ENCODE measurements at places on chromosomes 6 and 20. TPM values are rescaled to one million over a fixed set of nuclear protein-coding genes. Genes with fewer than 3 reads are reported as not detected.
A peak's percentile ranks its signal among the peaks of the same experiment; 100 is the strongest.

NKX2-2 gene
- total RNA-seq = not detected

FOXA2 gene
- not detected for total RNA-seq

CST2 gene
- not detected for total RNA-seq

FAM83B gene
- not detected for total RNA-seq

MRPS10 gene
- total RNA-seq = 36.7 TPM

HLA-F gene
- 172 TPM for total RNA-seq

COL20A1 gene
- total RNA-seq = 0.04 TPM

GJA10 gene
- total RNA-seq = not detected

KIFC1 gene
- total RNA-seq = 96.0 TPM

ECT2L gene
- not detected for total RNA-seq

MAS1 gene
- total RNA-seq = not detected

DNA sequence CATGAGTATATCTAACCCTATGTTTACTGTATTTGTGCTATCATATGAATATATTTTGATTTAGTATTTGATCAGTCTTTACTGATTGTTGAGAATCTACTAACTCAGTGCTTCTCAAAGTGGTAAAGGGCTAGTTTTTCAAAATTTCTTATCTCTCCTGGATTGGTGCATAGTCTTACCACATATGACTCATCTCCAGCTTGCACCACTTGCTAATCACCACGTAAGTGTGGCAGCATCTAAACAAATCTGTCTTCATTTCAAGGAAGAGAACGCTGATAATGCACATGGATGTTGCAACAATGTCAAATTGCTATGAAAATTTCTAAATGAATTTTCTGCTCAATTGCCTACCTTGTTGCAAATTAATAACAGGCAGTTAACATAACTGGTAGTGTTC is 299.5 kb downstream of the PAX1 start:
- H3K27me3 ChIP-seq = no peaks in the 10 kb centered on the region
- H3K36me3 ChIP-seq = no peaks in the 10 kb centered on the region
- DNase-seq = no peak
- no peaks in the 10 kb centered on the region for H3K4me1 ChIP-seq
- H3K27ac ChIP-seq = no peak overlapping the region

DNA sequence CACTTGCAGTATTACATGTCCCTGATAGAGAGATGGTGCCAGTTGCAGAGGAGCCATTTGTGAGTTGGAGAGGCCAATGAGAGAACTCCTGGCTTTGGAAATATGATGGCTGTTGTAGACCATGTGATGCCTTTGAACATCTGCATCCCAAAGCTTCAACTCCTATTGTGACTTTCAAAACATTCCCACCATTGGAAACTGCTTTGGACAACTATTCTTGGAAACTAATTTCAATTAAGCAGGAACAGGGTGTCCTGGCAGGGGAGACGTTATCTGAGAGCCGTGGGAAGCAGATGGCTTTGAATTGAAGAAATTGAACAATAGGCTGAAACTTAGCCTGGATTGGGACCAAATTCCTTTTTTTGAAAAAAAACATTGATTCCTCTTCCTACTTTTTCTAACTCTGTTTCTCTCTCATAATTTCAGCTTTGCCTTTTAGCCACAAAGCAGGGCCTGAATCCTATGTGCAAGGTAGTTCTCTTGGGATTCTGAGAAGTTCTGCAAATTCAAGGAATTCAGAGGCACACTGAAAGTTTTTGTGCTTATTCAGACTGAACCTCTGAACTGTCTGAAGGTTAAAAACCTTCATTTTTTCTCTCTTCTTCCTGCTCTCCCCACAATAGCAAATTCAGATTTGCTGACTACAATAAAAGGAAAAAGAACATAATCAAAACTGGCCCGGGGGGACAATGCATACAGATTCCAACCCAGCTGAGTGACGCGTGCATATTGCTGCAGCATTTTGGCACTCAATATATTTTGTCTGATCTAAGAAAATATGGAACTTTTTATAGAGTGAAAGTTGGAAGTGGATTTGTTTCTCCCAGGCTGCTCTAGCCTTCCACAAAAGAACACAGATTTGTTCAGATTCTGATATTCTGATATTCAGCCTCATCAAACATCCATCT is 720.4 kb upstream of the CHD6 start:
- H3K27ac ChIP-seq = no peak overlapping the region
- no peaks in the 10 kb centered on the region for H3K4me1 ChIP-seq
- H3K27me3 ChIP-seq = no peaks in the 10 kb centered on the region
- no peak for DNase-seq
- H3K4me3 ChIP-seq = no peak overlapping the region
- H3K36me3 ChIP-seq = no peaks in the 10 kb centered on the region

DNA sequence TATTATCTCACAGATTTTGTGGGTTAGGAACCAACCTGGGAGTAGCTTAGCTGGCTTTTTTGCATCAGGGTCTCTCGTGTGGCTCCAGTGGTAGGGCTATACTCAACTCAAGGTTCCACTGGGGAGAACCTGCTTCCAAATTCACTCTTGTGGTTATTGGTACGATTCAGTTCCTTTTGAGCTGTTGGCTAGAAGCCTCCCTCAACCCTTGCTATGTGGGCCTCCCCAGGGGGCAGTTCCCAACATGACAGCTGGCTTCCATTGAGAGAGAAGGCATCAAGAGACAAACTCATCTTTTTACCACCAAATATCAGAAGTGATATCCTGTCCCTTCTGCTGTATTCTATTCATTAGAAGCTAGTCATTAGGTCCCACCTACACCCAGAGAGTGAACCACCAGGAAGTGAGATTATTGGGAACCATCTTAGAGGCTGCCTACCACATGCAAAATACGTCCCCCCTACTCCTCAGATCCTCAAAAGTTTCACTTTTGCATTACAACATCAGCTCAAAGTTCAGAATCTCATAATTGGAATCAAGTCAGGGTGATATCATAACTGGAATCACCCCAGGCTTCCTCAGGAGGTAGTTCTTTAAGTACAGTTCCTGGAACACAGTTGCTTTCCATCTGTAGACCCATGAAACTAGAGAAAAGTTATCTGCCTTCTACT is 30.9 kb downstream of the MKKS start:
- peaks cover 2% of the 10 kb centered on the region for H3K36me3 ChIP-seq
- no peaks in the 10 kb centered on the region for H3K27me3 ChIP-seq
- no peak overlapping the region for H3K27ac ChIP-seq
- no peak for DNase-seq
- peaks cover 5% of the 10 kb centered on the region for H3K4me1 ChIP-seq
- H3K4me3 ChIP-seq = no peak overlapping the region

DNA sequence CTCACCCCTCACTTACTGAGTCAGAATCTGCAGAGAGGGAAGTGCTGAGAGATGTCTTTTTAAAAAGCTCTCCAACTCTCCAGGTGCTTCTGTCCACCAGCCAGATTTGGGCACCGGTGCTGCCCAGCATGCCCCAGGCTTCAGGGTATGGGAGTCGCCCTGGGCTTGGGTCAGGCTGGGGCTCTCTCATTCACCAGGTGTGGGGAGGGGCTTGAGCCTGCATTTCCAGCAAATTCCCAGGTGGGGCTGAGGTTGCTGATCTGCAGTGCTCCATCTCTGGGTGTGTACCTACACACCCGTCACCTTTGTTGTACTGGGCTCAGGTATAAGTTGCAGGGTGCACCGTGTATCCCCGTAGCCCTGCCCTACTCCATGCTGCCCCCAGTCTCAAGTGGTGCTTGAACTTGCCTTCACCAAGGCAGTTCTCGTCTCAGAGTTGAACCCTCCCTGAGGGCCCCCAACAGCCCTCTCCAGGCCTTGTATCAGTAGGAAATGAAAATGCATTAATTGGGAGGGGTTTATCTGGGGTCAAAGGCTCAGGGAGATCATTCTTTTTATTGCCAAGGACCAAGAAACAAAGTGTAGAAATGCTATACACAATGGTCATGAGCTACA is 23.5 kb downstream of the PPP1R3G start:
- DNase-seq = no peak
- H3K27ac ChIP-seq = no peak overlapping the region
- H3K4me3 ChIP-seq = no peak overlapping the region
- no peaks in the 10 kb centered on the region for H3K4me1 ChIP-seq

GRCh38 chr20:992801-993535 is 9.1 kb downstream of the RSPO4 start:
- H3K36me3 ChIP-seq = no peaks in the 10 kb centered on the region
- DNase-seq = no peak
- H3K4me1 ChIP-seq = peaks cover 5% of the 10 kb centered on the region
- H3K27ac ChIP-seq = no peak overlapping the region
- no peak overlapping the region for H3K4me3 ChIP-seq

GRCh38 chr6:43930440-43931154 is 160.6 kb downstream of the VEGFA start:
- no peaks in the 10 kb centered on the region for H3K27me3 ChIP-seq
- H3K27ac ChIP-seq = peak overlapping the region; percentile 22
- H3K36me3 ChIP-seq = no peaks in the 10 kb centered on the region
- no peak for DNase-seq

DNA sequence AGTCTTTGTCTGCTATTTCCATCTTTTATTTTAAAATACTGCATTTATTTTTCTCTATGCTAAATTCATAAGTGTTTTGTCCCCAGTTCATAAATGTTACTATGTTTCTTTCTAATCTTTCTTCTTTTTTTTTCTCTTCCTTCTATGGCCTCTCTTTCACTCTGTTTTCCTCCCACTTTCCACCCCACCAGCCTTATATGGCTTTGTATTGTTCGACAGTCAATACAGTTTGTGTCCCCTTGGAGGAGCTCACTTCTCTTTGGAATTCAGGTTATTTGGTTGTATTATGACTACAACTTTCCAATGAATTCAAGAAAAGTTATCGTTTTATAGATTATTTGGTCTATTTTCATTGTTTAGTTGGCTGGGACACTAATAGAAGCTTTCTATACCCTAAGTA is 393.5 kb downstream of the NKAIN2 start:
- H3K4me3 ChIP-seq = no peak overlapping the region
- DNase-seq = no peak
- no peaks in the 10 kb centered on the region for H3K27me3 ChIP-seq
- no peaks in the 10 kb centered on the region for H3K4me1 ChIP-seq
- H3K36me3 ChIP-seq = no peaks in the 10 kb centered on the region

- H3K36me3 ChIP-seq = no peaks in the 10 kb centered on the region
- no peak overlapping the region for H3K4me3 ChIP-seq
- no peak overlapping the region for H3K27ac ChIP-seq
Measured at GRCh38 chr6:150443621-150444020, 74.8 kb downstream of the IYD start.

DNA sequence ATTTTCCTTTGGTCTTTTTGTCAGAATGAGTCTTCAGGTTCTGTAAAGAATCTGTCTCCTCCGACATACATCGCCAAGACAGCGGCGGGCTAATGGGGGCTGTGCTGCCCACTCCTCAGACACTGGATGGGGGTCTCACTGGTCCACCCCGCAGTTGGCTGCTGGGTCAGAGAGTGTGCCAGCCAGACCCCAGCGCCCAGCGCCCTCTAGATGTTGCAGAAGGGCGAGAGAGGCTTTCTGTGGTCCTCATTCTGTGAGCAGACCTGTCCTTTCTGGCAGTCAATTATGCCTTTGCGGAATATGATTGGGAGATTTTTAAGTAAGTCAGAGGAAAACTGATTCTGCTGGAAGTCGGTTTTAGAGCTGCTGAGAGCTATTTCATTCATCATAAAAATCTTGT is 7.8 kb upstream of the CCR6 start:
- peak overlapping the region; percentile 51 for H3K27ac ChIP-seq
- H3K36me3 ChIP-seq = no peaks in the 10 kb centered on the region
- peaks cover 34% of the 10 kb centered on the region for H3K4me1 ChIP-seq
- no peak overlapping the region for H3K4me3 ChIP-seq
- no peak for DNase-seq
- H3K27me3 ChIP-seq = peaks cover under 1% of the 10 kb centered on the region

DNA sequence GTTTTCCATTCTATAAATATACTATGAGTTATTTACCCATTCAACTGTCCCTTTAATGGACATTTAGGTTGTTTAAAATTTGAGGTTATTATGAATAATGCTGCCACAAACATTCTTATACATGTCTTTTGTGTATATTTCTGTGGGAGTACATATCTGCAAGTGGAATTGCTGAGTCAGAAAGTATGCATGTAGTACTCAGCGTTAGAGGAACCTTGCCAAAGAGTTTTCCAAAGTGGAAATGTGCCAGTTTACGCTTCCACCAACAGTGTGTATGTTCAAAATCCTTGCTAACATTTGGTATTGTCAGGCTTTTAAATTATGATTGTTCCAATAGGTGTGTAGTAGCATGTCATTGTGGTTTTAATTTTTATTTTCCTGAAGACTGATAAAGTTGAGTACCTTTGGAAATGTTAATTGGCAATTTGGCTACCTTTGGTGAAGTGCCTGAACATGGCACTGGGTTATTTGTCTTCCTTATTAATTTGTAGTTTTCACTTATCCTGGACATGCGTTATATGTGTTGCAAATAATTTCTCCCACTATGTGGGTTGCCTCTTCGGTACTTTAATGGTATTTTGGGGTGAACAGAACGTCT is 341.2 kb downstream of the CD83 start:
- peaks cover 20% of the 10 kb centered on the region for H3K4me1 ChIP-seq
- H3K27me3 ChIP-seq = peaks cover 2% of the 10 kb centered on the region
- no peak overlapping the region for H3K4me3 ChIP-seq
- H3K36me3 ChIP-seq = no peaks in the 10 kb centered on the region

GRCh38 chr20:7231303-7231702 is 463.8 kb downstream of the BMP2 start:
- H3K4me3 ChIP-seq = no peak overlapping the region
- H3K27me3 ChIP-seq = no peaks in the 10 kb centered on the region
- H3K4me1 ChIP-seq = no peaks in the 10 kb centered on the region
- no peak for DNase-seq
- no peaks in the 10 kb centered on the region for H3K36me3 ChIP-seq

- no peak for DNase-seq
- no peak overlapping the region for H3K4me3 ChIP-seq
- no peak overlapping the region for H3K27ac ChIP-seq
- no peaks in the 10 kb centered on the region for H3K36me3 ChIP-seq
- H3K27me3 ChIP-seq = no peaks in the 10 kb centered on the region
- no peaks in the 10 kb centered on the region for H3K4me1 ChIP-seq
Measured at GRCh38 chr6:115551527-115551926, 509.2 kb downstream of the FRK start.

GRCh38 chr6:158609455-158610155 is 34.9 kb downstream of the DYNLT1 start:
- H3K4me3 ChIP-seq = no peak overlapping the region
- H3K27ac ChIP-seq = no peak overlapping the region
- no peaks in the 10 kb centered on the region for H3K27me3 ChIP-seq
- H3K36me3 ChIP-seq = peaks cover 60% of the 10 kb centered on the region
